ENCODE measurements at places on chromosomes 12 and 14.

GRCh38 chr14:28098856-28099255 lies 667.7 kb upstream of the FOXG1 start:
- no peak for DNase-seq

GRCh38 chr14:65804439-65805112 lies 392.0 kb downstream of the FUT8 start:
- DNase-seq: no peak

- no peak for DNase-seq
Measured at GRCh38 chr14:69093631-69094421, 59.1 kb downstream of the DCAF5 start.

DNA sequence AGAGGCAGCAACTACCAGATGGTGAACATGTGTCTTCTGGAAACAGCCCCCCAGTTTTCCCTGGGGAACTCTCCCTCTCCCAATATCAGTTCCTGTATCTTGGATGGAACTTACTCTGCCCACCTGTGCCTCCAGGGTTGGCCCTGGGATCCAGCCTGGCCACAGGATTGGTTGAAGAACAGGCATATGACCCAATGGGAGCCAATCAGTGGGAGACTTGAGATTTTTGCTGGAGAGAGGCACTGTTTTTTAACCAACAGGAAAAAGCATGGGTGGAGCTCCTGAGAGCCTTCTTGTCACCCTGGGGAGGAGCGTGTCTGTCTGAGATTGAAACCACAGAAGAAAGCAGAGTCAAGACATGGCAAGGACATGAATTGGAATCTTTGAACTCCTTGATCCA lies 33.6 kb upstream of the COX6A1 start:
- DNase-seq: no peak

DNA sequence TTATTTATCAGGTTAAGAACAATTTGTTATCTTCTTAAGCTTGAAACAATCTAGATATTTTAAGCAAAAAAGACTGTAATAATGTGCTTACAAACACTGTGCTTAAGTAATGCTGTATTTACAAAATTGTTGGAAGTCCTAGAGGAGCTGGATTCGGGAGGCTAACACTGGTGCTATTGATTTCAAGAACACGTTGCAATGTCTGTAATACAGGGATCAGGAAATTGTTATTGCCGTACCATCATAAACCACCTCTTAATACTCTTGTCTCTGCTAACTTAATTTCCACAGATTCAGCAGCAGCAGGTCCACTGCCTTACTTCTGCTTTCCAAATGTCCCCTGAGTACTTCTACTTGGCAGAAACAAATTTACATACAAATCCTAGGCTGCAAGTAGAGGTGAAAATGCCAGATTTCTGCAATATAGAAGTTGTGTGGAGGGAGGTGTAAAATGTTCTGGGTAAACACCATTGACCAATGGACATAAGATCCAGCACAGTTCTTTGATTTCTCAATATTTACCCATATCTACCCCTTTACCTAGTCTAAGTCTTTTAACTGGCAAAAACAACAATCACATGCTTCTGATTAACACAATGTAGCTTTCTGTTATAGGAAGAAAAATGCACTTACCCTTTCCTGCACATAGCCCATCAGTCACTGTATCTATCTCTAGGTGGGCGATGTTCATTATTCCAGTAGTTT lies 663.4 kb downstream of the TMTC2 start:
- DNase-seq: no peak

DNA sequence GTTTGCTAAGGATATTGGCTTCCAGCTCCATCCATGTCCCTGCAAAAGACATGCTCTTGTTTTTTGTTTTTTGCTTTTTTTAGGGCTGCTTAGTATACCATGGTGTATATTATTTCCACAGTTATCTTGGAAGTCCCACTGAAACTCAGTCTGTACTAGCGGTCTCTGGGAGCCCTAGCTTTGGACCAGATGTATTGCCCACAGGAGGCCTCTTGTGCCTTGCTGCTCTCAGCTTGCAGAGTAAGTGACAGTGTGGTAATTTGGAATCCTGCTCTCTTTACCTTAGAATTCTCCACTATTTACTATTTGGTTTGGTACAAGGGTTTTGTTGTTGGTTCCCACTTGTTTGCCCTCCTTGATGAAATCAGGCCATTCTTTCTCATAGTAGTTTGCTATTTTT lies 1022.9 kb downstream of the LRFN5 start:
- no peak for DNase-seq

- no peak for DNase-seq
Measured at GRCh38 chr12:52061470-52062166, 8.2 kb upstream of the ATG101 start.

- DNase-seq: peak; percentile 13
Measured at GRCh38 chr14:70032447-70032846, 153.2 kb downstream of the SMOC1 start.

- DNase-seq: no peak
Measured at GRCh38 chr12:50572287-50572686, 67.5 kb downstream of the DIP2B start.

GRCh38 chr12:19382111-19382526 lies 57.2 kb upstream of the AEBP2 start:
- DNase-seq: peak; percentile 39

GRCh38 chr12:77231501-77231918 lies 166.1 kb upstream of the E2F7 start:
- DNase-seq: no peak

DNA sequence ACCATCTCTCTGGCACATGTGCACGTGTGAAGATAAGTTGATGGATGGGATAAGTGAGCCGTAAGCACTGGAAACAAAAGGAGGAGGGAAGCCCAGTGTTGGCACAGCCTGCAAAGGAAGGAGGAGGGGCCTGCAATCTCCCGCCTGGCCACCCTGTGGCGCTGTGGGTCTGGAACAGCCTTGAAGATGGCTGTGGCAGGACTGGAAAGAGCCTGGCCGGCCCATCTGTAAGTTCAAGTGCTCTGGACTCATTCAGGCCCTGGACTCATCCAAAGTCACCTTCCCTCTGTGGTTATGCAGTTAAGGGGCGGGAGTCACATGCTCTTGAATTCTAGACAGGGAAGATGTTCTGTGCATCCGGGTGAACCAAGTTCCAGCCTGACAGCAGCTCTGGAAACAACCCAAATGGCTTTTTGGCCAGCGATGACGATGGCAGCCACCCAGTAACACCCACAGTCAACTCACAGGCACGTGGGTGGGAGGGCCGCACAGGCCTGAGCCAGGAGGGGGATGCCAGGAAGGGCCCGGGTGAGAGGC lies 50.4 kb downstream of the CHGA start:
- DNase-seq: peak; percentile 55

DNA sequence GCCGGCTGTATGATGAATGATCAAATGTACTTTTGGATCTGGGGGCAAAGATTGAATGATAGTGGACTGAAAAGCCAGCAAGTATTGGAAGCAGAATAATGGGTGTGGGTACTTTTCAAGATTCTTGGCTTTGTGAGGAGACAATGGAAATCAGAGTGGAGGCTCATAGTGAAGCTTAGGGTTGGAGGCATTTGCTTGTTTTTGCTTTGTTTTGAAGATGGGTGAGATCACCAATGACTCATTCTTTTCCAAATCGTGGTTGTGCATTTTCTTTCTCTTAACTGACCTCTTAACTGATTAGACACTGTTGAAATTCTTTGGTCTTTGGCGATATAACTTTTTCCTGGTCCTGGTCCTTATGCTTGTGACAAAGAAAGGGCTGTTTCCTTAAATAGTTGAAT lies 54.4 kb downstream of the PELI2 start:
- DNase-seq: no peak

- no peak for DNase-seq
Measured at GRCh38 chr14:53491256-53491883, 338.2 kb upstream of the DDHD1 start.

GRCh38 chr12:53754188-53754585 lies 2.4 kb upstream of the CISTR start:
- DNase-seq: no peak

DNA sequence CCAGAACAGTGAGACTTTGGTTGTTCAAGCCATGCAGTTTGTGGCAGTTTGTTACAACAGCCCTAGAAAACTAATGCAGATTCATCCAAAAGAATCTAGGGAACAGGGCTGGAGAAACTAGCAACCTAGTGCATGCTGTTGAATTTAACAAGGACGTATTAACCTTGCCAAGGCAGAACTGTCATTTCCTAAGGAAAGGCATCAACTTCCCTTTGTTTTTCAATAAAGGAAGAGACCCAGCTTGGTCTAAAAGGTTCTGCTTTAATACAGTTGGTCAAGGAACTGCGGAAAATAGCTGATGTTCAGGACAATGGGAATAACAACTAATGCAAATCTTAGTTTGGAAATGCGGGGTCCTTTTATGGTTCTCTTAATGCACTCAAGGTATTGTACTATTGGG lies 11.5 kb downstream of the AK7 start:
- DNase-seq: no peak

- DNase-seq: no peak
Measured at GRCh38 chr12:132493482-132494178, 3.7 kb downstream of the FBRSL1 start.
